NCI-H2081 treated with DMSO at 0.1 percent for 48 hours (cell line): ENCODE measurements at places on chromosomes 13 and 19.
A peak's percentile ranks its signal among the peaks of the same experiment; 100 is the strongest.

DNA sequence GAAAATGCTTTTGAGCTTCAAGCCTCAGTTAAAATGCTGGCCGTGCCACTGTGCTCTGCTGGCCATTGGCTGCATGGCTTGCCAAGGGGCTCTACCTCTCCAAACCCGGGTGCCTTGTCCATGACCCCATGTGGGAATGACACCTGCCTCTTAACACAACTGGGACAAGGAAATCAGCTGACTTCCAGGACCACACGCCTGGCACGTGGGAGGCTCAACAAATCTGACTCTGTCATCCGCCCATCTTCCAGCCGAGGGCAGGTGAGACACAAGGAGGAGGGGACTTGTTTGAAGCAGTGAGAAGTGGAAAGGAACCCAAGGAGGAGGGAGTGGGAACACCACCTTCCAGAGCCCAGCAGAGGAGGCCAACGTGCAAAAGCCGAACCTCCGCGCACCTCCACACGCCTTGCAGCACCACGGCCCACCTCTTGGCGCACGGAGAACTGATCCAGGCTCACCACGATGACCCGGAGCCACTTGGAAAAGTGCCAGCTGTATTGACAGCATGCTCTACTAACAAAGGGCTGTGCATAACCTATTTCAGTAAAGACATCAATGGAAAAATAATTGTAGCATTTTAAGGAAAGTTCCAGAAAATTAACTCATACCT lies 38.3 kb downstream of the COL4A1 start:
- no peak for DNase-seq

GRCh38 chr19:40623403-40624251 lies 22.5 kb downstream of the LTBP4 start:
- DNase-seq: peak; percentile 4

- no peak for DNase-seq
Observed at GRCh38 chr13:91052876-91053275, 294.6 kb upstream of the MIR17HG start.

- DNase-seq: no peak
Observed at GRCh38 chr13:83088858-83089257, 793.4 kb downstream of the SLITRK1 start.

DNA sequence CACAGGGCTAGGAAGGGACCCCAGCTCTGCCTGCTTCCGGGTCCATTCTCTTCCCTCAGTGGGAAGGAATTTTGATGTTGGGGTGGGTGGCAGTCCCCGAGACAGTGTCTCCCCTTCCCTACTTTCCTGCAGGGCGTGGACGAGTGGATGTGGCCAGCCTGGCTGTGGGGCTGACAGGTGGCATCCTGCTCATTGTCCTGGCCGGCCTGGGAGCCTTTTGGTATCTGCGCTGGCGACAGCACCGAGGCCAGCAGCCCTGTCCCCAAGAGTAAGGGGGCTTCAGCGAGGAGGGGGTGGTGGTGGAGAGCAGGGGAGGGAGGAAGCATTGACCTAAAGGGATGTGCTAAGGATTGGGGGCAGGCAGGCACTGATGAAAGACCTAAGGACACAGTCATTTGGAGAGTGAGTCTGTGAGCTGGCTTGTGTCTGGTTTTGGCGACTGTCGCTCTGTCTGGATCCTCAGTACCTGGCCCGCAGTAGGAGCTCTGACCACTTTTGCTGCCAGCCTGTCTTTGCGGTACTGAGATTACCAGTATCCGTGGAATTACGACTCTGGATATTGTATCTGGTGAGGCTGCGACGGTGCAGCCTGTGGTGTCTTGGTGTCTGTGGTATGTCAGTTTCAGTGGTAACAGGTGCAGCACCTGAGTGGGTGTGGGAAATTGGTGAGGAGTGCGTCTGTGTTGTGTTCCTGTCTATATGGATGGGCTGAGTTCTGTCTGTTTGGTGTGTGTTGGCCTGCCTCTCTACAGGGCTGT lies 2.4 kb upstream of the PRR12 start:
- no peak for DNase-seq
